ENCODE measurements at places on chromosomes 5 and 9. TPM values are rescaled to one million over a fixed set of nuclear protein-coding genes. Genes with fewer than 3 reads are reported as not detected.

The POC5 gene
- 48.0 TPM for total RNA-seq

DNA sequence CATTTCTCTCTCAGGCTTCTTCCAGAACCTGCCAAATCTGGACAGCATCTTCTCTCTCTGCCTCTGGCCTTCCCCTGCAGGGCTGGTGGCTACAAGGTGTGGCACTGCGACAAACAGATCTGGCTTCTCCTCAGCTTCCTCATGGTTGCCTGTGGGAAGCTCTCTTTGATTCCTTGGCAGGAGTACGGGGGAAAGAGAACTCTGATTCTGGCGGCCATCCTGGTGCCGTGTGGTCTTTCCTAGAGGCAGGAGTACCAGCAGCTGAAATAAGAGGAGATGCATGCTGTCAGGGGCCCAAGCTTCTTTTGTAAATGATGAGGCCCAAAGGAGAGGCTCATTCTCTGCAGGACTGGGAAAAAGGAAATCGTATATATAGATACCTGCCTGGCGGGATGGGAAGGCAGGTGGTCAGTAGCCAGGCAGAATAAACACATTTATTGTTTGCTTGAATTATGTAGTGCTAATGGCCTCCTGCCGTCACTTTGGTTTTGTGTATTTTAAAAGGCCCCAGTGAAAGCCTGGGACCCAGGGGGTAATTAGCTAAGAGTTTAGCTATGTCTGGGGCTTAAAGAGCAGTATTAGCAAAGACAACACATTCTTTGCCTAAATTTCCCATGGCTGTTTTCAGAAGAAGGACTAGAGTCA, at the start of gene CER1:
TSS of gene CER1 (minus strand) at position 343 of the 645 bp plus-strand sequence. CDS start at position 282, 61 bp downstream.
- DNase-seq = no peak

DNA sequence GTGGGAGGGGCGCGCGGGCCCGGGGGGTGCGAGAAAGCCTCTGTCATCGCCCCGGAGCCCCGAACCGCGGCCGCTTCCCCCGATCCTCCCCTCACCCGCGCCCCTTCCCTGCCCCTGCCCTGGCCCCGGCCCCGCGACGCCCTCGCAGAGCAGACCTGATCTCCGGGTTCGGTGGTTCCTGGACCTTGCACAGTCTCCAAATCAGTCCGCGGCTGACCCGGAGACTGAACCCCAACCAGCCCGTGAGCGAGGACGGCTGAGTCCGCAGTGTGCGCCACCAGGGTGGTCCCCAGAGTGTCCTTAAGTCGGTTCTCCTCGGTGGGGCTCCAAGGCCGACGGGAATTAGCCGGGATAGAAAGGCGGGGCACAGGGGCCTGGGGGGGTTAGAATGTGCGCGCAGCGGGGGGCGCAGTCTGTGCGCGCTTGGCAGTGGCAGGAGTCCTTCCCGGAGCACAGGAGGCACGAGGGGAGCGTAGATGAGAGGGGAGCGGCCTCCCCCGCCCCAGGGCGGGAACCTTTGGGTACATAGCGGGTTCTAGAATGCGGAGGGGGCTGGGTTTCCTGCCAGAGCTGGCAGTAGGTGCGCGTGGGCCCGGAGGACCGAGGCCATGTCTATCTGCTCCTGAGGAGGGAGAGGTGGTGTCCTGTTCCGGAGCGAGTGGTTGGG, 779 bp downstream of the PKN3 start:
- no peak for DNase-seq

DNA sequence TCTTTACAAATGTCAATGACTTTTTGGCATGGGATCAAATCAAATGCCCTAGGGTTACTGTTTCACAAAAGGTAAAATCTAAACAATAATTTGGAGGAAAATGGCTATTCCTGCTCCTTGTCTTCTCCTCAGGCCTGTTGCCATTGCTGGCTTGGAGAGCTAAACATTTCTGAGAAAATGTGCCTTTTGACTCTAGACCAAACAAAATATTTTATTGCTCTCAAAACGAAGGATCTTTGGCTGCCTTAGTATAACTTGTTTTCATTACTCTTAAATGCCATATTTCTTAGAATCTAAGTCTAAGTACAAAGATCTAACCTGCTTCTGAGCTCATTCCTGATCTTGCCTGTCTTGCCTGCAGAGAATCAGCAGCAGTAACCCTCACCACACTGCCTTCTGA, 116.6 kb downstream of the MUSK start:
- DNase-seq = no peak

- DNase-seq = peak; percentile 53
Measured at GRCh38 chr5:126723643-126724042, 53.3 kb upstream of the LMNB1 start.

The AIF1L gene
- total RNA-seq = not detected

The CHMP5 gene
- total RNA-seq = 57.1 TPM

DNA sequence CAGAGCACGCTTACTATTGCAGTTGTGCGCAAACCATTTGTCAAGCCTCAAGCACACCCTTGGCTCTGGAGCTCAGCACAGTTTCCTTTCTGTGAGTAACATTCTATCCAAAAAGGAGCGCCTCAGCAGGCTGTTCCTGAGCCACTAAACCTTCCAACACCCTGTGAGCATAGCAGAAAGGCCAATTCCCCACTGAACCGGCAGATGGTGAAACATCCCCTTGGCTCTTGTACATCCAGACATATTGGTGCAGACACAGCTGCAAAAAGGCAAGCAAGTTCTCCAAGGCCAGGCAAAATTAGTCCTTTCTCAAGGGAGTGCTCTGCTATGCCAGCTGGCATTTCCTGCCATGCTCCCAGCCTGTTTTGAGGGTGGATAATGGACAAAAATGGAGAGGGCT, 44.1 kb upstream of the CEMIP2 start:
- no peak for DNase-seq

- no peak for DNase-seq
Measured at GRCh38 chr9:4686112-4686511, 6.7 kb downstream of the CDC37L1 start.

DNA sequence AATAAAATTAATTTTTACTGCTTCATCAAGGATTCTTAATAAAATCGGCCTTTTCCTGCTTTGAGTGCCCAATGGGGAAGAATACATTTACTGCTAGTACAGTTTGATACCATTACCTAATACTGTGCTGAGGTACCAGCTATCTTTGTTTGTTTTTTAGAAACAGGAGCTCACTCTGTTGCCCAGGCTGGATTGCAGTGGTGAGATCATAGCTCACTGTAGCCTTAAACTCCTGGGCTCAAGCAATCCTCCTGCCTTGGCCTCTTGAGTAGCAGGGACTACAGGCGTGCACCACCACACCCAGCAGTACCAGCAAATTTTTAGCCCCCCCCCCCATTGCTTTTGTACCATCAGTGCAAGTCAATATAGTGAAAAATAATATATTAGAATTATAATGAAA, 13.6 kb upstream of the ANKHD1 start:
- DNase-seq = no peak

DNA sequence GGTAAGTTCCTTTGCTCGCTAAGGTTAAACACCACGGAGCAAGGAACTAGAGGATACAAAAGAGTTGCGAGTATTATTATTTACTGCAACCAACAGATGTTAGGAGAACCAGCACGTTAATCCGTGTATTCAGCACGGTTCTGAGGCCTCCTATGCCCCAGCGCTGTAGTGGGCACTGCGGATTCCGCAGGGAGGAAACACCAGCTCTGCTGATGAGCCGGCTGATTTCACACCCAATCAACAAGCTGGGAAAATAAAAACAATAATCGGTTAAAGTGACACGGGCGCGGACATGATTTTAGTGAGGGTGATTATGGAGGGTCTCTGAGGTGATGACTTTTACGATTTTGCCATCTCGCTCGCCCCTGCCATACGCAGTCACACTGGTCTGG, 702 bp upstream of the PRELID2 start:
- no peak for DNase-seq

The PDE6A gene
- not detected for total RNA-seq

DNA sequence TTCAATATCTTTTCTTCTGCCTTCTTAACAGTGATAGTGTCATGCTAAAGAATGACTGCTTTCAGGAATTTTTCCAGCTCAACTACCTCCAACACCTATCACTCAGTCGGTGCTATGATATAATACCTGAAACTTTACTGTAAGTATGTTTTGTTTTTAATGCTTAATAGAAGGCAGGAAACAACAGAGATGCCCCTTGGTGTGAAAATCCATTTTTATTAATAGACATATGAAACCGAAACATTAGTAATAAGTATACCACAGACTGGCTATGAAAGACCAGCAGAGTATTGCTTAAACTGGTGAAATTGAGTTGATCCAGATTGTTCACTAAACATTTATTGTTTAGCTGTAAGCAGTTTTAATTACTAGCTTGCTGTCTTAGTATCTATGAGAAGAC, 25.2 kb downstream of the SKP2 start:
- no peak for DNase-seq

GRCh38 chr5:179375236-179375685, 30.0 kb upstream of the ADAMTS2 start:
- DNase-seq = peak; percentile 66

- DNase-seq = no peak
Measured at GRCh38 chr9:99405359-99405758, 183.3 kb downstream of the SEC61B start.

DNA sequence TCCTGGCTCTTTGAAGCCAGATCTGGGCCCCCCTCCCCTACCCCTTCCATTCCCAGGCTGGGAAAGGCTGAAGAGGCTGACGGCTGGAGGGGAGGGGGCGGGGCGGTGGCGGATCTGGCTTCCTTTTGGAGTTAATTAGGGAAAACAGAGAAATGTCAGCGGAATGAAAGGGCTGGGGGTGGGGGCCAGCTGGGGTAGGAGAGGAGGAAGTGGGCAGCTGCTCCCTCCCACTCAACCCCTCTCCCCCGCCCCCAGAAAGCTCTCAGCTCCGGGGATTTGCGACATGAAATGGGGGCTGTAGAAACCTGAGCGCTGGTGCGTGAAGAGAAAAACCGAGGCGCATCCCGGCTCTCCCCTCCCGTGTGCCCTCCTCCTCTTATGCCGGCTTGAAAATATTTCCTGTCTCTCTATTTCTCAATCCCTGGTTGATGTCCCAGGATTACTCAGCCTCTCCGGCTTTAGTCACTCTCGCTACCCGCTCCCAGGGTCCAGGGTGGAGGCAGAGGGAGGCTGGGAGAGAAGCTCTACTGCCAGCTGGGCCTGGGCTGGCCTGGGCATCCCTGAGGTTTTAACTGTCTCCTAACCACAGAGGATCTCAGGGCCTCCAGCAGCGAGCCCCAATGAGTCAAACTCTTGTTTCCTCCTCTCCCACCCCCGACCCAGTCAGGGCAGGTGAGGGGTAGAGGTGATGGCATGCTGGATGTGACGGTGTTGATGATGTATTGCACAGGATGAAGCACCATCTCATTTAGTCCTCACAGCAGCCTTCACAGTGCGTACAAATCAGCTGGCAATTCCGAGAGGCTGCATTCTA, 20.1 kb downstream of the PCDHGC5 start:
- DNase-seq = peak; percentile 86

The ISL1 gene
- total RNA-seq = not detected

DNA sequence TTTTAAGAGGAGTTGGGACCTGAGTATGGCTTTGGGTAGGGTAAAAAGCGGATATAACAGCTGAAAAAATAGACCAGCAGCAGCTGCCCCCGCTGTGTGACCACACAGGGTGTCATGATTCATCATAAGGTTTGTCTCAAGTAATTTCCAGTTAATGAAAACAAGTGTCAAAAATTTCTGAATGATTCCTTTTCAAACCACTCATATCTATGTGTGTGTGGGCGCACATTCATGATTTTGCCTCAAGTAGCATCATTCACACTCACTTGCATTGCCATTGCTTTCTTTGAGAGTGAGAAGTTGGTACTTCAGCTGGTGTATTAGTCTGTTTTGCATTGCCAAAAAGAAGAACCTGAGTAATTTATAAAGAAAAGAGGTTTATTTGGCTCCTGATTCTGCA, 12.1 kb upstream of the TNFAIP8 start:
- no peak for DNase-seq

DNA sequence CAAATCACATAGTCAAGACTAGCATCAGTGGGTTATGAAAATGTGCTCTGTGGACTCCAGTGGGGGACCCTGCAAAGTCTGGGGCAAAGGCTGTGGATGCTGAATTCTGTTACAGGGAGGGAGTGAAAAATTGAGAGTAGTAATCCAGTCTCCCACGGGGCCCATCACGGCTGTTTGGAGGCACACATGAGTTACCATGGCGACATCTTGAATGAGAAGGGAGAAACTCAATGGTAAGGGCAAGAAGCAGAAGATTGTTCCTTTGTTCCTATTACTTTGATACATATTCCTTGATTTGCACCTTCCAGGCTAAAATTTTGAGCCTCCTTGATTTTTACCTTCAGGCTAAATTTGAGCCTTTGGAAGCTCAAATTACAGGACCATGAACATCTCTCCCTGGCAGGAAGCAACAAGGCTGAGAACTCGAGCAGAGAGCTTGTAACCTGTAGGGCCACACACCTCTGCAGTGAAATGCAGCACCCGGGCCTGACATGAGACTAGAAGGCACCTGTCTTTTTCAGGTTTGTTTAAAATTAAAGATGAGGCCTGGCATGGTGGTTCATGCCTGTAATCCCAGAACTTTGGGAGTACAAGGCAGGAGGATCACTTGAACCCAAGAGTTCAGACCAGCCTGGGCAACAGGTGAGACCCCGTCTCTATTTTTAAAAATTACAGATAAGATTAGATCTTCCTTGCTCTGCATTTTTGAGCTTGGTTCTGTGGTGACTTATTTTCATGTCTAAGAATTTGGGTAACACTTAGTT, 31.0 kb upstream of the ZFR start:
- DNase-seq = no peak

GRCh38 chr5:95931079-95931833, 30.4 kb downstream of the ELL2 start:
- DNase-seq = no peak

- no peak for DNase-seq
Measured at GRCh38 chr9:86337469-86338108, 16.6 kb downstream of the TUT7 start.

- DNase-seq = no peak
Measured at GRCh38 chr5:126812199-126812570, 35.2 kb downstream of the LMNB1 start.

GRCh38 chr9:16058131-16058549, 505.3 kb downstream of the CCDC171 start:
- DNase-seq = no peak

- no peak for DNase-seq
Measured at GRCh38 chr5:174384509-174384947, 339.0 kb downstream of the NSG2 start.

The LTC4S gene
- 2.3 TPM for total RNA-seq

DNA sequence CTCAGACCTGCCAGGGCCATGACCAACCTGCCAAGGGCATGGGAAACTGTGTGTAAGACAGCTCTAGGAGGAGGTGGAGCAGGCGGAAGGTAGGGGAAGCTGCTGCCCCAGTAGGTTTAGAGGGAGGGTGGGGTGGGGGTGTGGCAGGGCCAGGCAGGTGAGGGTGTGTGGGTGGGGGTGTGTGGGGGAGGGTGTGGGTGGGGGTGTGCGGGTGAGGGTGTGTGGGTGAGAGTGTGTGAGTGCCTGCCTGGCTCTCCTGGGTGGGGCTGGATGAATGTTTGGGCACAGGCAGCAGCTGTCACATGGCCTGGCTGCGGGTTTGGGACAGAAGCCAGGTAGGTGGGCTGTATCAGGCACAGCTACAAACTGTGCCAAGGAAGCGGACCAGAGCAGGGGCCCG, 8.8 kb upstream of the N4BP3 start:
- DNase-seq = no peak

The GABRG2 gene
- total RNA-seq = not detected

GRCh38 chr5:90128551-90128950, 281.0 kb downstream of the CETN3 start:
- no peak for DNase-seq
